Transverse colon (tissue), 4 donors: ENCODE measurements at places on chromosomes 11 and 22.
A peak's percentile ranks its signal among the peaks of the same experiment; 100 is the strongest.

DNA sequence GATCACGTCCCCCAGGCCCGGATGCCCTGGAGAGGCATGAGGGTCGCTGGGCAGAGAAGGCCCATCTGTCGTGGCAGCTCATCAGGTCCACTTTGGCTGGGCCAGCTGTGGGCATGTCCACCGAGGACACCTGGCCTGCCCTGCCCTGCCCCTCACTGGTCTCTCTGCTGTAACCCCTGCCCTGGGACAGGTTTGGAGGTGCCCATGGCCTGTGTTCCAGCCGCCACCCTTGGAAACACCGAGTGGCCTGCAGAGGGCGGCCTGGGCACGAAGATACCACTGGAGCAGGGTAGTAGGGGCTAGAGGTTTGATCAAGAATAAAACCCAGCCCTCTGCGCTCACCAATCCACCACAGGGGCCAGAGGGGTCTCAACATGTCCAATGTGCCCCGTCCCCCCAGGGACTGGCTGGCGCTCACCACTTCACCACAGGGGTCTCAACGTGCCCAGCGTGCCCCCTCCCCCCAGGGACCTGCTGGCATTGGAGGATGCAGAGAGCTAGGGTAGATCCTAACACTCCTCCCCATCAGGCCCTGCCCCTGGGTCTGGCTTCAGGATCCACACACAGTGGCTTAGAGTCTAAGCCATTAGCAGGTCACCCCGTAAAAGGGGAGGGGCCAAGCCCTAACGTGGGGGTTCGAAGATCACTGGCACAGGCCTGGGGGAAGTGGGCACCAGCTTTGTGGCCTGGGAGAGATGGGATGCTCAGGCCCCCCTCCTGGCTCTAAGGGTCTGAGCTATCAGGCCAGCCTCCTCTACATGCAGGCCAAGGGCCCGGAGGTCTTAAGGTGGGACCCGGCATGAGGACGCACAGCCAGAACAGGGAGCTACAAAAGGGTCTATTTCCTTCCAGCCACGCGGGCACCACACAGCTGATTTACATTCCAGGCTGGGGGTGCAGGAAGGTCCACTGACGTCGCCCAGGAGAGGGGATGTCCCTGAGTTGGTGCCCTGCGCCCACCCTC is 1.3 kb upstream of the HDAC10 start:
- peak overlapping the region; percentile 64 for H3K4me3 ChIP-seq
- DNase-seq, result peak; percentile 84
- peaks cover 11% of the 10 kb centered on the region for H3K27me3 ChIP-seq
- H3K4me1 ChIP-seq, result peaks cover 20% of the 10 kb centered on the region
- peak overlapping the region; percentile 86 for H3K27ac ChIP-seq
- H3K36me3 ChIP-seq, result no peaks in the 10 kb centered on the region

DNA sequence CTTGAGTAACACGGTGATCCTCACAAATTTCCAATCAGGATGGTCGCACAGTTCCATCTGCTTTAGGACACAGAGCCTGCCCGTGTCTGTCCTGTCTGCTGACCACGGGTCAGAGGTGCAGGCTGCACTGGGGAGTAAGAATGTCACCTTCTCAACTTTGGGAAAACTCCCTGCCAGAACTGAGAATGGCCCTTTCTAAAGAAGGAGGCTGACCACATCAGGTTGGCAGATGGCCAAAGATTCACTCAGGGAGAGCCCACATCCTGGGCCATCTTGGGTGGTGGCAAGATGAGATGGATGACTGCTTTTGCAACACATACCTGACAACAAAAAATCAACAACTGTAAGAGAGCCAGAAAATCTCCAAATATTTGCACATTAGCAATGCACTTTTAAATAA is 101.9 kb downstream of the IGLL1 start:
- DNase-seq, result no peak
- H3K27me3 ChIP-seq, result no peaks in the 10 kb centered on the region
- H3K27ac ChIP-seq, result no peak overlapping the region
- no peaks in the 10 kb centered on the region for H3K36me3 ChIP-seq
- H3K4me3 ChIP-seq, result no peak overlapping the region

- peaks cover 48% of the 10 kb centered on the region for H3K4me1 ChIP-seq
- no peak overlapping the region for H3K4me3 ChIP-seq
- no peaks in the 10 kb centered on the region for H3K27me3 ChIP-seq
- H3K27ac ChIP-seq, result peak overlapping the region; percentile 82
Measured at GRCh38 chr22:42621505-42622002, 6.9 kb upstream of the POLDIP3 start.

- peak overlapping the region; percentile 60 for H3K27ac ChIP-seq
- H3K27me3 ChIP-seq, result no peaks in the 10 kb centered on the region
- H3K4me1 ChIP-seq, result peaks cover 16% of the 10 kb centered on the region
- no peak overlapping the region for H3K4me3 ChIP-seq
- no peaks in the 10 kb centered on the region for H3K36me3 ChIP-seq
- DNase-seq, result no peak
Measured at GRCh38 chr11:129427816-129428406, 52.3 kb downstream of the BARX2 start.

GRCh38 chr22:44486538-44486937 is 11.5 kb downstream of the RTL6 start:
- no peak for DNase-seq
- no peaks in the 10 kb centered on the region for H3K36me3 ChIP-seq
- H3K4me3 ChIP-seq, result no peak overlapping the region
- no peaks in the 10 kb centered on the region for H3K27me3 ChIP-seq
- no peak overlapping the region for H3K27ac ChIP-seq

GRCh38 chr22:40210818-40211217 is 33.1 kb downstream of the TNRC6B start:
- peak overlapping the region; percentile 22 for H3K27ac ChIP-seq
- DNase-seq, result no peak
- H3K4me3 ChIP-seq, result no peak overlapping the region
- peaks cover 64% of the 10 kb centered on the region for H3K4me1 ChIP-seq
- no peaks in the 10 kb centered on the region for H3K36me3 ChIP-seq
- no peaks in the 10 kb centered on the region for H3K27me3 ChIP-seq
